Naive thymus-derived CD4-positive, alpha-beta T cell (primary cell): ENCODE measurements at places on chromosomes 3 and 15.
A peak's percentile ranks its signal among the peaks of the same experiment; 100 is the strongest.

- DNase-seq: no peak
These were observed 997.9 kb upstream of the ALCAM start for GRCh38 chr3:104368760-104369159.

- no peak for DNase-seq
These were observed 140.4 kb downstream of the CHDH start for GRCh38 chr3:53705774-53706173.

DNA sequence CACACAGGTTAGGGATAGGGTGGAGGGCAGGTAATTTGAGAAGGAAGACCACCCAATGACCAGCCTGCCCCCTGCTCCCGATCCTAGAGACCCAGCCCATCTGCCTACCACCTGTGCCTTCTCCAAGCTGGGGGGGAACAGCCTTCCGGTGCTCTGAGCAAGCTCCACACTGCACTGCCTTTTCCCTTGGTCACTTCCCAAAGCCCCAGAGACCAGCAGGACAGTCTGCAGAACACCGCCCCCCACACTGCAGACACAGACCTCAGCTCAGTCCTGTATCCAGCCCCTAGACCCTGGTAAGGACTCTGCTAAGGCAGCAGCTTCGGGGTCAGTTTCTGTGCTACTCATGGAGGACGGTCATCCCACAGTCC lies 156.9 kb downstream of the MEGF11 start:
- no peak for DNase-seq

- DNase-seq: no peak
These were observed 12.1 kb downstream of the PDCD6IP start for GRCh38 chr3:33810545-33810944.

GRCh38 chr3:6132684-6133432 lies 728.1 kb upstream of the GRM7 start:
- DNase-seq: no peak

DNA sequence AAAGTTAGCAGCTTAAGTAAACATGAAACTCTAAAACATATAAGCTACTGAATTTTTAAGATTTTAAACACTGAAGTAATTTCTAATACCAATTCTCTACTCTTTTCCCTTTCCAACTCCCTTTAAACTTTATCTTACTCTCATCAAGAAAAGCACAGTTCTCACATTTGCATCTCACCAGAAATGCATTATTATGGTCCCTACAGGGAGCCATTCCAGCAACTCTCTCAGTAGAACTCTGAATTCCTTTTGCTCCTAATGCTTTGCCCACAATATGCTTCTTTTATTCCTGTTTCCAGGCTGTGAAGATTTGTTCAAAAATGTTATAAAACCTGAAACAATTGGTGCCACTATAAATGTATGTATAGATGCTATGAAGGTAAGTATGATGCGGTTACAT lies 83.4 kb downstream of the TFDP2 start:
- DNase-seq: no peak

GRCh38 chr15:59550956-59551355 lies 60.6 kb upstream of the GCNT3 start:
- no peak for DNase-seq

GRCh38 chr15:41987925-41988275 lies 15.5 kb upstream of the EHD4 start:
- no peak for DNase-seq

DNA sequence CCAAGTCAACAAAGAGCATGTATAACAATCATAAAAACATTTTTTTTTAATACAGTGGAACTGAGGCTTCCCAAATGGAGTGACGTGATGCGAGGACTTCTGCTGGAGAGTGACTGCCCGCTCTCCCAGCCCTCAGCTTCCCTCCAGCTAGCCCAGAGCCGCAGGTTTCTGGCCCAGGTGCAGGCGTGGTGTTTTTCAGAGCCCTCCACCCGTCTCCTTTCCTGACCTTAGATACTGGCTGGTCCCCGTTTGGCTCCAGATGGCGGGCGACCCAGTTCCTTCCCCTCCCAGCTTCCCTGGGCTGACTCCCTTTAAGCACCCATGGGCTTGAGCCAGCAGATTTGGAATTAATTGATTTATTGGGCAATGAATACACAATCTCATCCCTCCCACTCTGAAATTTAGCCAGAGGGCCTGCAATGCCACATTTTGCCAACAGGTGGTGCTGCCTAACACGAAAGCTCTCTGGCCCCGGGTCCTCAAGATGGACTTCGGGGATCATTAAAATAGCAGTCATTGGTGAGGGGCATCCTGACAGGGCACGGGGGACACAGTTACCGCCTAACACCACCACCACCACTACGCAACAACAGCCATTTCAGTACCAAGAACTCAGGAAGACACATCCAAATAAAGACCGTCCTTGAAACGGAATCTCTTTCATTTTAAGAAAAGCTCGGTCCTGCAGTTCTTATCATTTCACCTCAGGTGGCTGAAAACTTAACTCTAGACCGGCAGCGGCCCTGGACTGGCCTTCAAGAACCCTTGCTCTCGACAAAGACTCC lies 47.5 kb upstream of the MUC4 start:
- DNase-seq: peak; percentile 58

GRCh38 chr3:159948429-159949144 lies 40.0 kb upstream of the IL12A start:
- no peak for DNase-seq

DNA sequence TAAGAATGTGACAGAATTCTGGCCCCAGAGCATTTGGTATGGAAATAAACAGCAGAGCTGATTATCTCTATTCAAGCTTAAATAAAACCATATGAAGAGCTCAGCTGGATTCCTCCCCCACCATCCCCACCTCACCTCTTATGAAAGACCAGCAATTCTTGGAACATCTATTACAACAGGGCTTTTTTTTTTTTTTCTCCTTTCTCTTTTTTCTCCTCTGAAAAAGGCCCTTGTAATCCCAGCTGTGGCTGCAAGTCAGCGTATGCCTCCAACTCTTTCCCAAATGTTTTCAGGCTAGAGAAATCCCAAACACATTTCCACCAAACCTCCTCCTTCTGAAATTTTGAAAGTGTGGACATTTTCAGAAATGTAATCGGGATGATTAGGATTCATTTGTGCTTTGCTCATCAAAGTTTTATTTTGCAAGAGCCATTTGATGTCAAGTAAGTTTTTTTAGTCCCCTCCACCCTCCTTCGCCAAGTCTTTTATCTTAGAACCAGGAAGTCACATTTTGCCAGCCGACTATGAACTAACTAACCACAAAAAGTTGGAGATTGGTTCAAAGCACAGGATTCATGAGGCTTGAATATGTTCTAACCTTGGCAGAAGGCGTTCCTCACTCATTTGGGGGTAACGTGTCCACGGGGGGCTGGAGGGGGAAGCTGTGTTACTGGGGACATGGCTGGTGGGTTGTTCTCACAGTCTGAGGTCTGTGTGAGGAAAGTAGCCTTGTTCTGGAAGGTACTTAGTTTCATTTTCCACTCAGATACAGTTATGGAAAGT lies 142.0 kb upstream of the PDZRN3 start:
- no peak for DNase-seq

GRCh38 chr3:104745313-104745712 lies 621.4 kb upstream of the ALCAM start:
- DNase-seq: no peak

DNA sequence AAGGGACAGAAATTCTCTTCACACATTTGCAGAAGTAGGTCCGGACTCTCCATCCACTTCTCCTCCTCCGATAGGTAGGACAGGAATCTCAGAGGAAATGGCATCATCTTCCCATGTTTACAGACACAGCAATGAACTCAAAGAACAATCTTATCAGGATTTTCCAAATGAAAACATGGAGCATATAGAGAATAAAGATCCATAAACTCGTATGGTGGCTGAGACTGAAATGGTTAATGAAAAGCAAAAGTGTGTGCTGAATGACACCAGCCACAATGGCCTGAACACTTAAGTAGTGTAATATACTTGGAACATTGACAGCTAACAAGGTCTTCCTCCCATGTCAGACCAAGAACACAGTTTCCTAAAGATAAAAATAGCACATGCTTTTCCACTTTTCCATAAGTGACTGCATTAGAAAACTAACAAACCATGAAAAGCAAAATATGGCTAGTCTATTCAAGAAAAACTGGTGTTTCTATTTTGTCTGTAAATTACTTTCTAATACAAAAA lies 5.8 kb downstream of the CCRL2 start:
- DNase-seq: no peak

DNA sequence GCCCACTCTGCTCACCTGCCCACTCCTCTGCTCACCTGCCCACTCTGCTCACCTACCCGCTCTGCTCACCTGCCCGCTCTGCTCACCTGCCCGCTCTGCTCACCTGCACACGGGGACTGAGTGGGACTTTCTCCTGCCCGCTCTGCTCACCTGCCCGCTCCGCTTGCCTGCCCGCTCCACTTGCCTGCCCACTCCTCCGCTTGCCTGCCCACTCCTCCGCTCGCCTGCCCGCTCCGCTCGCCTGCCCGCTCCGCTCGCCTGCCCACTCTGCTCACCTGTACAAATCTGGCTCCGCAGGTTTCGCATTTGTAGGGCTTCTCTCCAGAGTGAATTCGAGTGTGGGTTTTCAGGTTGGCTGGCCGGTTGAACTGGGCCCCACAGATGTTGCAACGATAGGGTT lies 20.0 kb downstream of the BCL6 start:
- DNase-seq: no peak

DNA sequence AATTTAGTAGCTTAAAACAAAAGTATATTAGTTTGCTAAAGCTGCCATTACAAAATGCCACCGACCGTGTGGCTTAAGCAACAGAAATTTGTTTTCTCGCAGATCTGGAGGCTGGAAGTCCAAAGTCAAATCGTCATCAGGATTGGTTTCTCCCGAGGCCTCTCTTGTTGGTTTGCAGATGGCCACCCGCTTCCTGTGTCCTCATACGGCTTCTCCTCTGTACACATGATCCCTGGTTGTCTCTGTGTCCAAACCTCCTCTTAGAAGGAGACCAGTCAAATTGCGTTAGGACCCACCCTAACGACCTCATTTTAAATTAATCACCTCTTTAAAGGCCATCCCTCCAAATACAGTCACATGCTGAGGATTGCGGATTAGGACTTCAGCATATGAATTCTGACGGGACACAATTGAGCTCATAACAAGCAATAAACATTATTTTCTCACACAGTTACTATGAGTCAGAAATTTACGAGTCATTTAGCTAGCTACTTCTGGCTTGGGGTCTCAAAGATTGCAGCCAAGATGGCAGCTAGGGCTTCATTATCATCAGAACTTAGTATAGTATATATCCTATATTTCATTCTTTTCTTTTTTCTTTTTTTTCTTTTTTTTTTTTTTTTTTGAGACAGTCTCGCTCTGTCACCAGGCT lies 58.4 kb downstream of the RPL39L start:
- no peak for DNase-seq

- DNase-seq: peak; percentile 3
These were observed 104.2 kb upstream of the RAD18 start for GRCh38 chr3:9067352-9067975.

DNA sequence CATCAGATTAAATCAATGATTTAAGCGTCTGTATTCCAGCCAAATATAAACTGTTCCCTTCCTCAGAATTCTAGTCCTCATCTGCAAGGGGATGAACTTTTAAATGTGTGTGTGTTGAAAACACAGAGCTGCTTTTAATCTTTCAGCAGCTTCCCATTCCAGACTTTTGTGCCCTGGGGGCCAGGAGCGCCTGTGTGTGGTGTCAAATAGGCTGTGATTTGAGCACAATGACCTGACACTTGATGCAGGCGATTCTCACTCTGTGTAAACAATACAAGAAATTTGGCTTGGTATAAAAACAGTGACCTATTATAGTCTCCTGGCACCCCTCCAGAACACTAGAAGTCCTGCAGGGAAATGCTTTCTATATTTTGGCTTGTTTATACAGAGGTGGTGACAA lies 274.6 kb upstream of the ROPN1 start:
- DNase-seq: no peak

DNA sequence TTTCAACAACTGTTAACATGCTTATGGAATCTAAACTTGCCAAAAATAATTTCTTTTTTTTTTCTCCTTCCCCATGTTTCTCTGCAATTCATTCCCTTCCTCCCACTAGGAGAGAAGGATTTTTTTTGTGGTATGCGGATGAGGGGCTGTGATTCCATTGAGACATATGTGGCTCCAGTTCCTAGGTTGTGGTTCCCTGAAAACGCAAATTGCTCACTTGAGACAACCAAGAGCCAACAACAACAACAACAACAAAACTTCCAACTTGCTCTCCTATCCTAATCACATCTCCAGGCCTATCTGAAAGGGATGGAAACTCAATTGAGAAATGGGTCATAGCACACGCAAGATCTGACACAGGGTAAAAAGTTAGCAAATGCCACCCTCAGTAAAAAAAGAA lies 406.5 kb upstream of the TGFBR2 start:
- DNase-seq: no peak
